ACHN (cell line): ENCODE measurements at places on chromosomes 1 and 21.
A peak's percentile ranks its signal among the peaks of the same experiment; 100 is the strongest.

GRCh38 chr1:182087304-182087703 lies 25.8 kb upstream of the ZNF648 start:
- no peak for DNase-seq

- peak; percentile 49 for DNase-seq
Measured at GRCh38 chr21:38925923-38926322, 120.2 kb downstream of the ETS2 start.

- no peak for DNase-seq
Measured at GRCh38 chr1:160634543-160635491, 12.0 kb downstream of the SLAMF1 start.

DNA sequence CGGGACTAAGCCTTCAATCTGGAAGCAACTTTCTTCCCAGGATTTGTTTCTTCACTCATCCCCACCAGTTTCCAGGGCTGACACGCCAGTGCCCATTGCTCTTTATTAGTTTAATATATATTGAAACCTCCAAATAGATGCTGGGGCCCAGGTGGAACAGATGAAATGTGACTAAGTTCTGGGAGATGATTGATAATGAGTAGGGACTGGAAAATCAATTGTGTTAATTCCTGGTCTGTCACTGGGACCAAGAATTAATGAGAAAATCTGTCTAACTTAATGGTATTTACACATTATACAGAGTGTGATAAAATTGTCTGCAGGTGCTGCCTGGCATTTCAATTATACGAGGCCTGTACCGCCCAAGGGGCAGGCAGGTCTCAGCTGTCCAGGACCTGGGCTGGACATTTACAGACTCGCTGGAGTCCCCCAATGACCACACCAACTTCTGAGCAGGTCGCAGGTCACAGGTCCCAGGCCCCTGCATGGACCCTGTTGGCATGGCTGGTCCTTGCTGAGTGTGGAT lies 35.8 kb downstream of the UBIAD1 start:
- no peak for DNase-seq

DNA sequence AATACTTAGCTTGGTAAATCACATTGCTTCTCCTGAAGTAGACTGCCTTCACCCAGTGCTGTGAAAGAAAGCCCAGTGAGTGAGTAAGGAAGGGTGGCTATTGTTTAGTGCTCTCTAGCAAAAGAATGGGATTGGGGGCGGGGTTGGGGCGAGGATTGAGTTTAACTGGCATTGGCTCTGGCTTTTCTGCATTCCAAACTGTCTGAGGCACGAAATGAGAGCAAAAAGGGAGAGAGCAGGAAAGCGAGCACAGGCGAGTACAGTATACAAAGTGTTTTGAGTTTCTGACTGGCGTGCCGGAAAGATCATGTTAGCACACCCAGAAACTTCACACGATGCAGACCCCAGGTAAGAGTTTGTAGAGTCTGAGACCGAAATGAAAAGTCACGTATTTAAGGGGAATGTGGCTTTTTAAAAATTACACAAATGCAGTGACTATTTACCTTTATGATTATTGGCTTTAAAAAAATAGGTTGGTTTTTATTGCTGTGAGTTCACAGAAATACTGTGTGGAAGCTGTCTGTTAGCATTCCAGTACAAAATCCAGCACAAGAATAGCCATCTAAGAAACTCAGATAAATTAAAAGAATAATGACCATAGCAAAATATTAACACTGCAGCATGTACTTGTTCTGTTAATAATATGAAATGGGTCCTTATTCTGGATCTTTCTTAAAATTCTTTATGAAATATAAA lies 155.4 kb downstream of the CLEC20A start:
- DNase-seq = peak; percentile 94

DNA sequence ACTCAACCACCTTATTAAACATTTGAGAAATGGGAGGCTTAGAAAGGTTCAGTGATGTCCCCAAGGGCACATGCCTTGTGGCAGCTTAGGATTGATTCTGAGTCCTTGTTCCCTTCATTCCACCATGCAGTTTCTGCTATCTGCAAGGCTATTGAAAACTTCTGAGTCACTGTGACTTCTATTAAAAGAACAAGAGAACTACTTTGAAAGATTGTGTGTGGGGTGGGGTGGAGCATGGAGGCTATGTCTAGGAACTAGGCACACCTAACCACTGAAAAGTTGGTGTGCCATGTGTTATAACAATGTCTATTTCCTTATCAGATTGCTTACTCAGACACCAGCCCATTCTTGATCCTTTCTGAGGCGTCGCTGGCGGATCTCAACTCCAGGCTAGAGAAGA lies 10.8 kb downstream of the MTARC1 start:
- DNase-seq = no peak

- no peak for DNase-seq
Measured at GRCh38 chr21:38810034-38810825, 4.5 kb downstream of the ETS2 start.

GRCh38 chr1:241396747-241397681 lies 40.0 kb upstream of the RGS7 start:
- DNase-seq = no peak

GRCh38 chr1:21673277-21673780 lies 4.2 kb upstream of the RAP1GAP start:
- no peak for DNase-seq

- peak; percentile 43 for DNase-seq
Measured at GRCh38 chr1:17276568-17276967, 27.7 kb downstream of the PADI3 start.

DNA sequence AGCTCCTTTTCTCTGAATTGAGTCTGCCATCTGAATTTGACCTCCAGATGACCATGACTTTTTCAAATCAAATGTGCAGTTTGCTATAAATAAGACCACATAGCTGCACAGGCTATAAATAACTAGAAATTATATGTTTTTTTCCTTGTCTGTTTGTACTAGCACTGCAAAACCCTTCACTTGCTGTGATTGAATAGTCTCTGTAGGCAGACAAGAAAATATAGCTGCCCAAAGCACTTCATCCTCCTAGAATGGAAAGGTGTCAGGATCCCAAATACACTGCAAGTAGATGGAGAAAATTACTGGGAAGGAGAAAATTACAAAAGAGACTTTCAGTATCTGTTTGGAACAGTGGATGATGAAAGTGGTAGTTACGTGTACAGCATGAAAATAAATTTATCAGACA lies 175.8 kb downstream of the APP start:
- DNase-seq = no peak

- no peak for DNase-seq
Measured at GRCh38 chr1:99472893-99473292, 173.0 kb upstream of the PALMD start.

- DNase-seq = no peak
Measured at GRCh38 chr21:39484711-39485276, 33.0 kb downstream of the SH3BGR start.

GRCh38 chr21:31945141-31945540 lies 72.3 kb downstream of the HUNK start:
- DNase-seq = no peak

GRCh38 chr1:25649505-25650288 lies 33.1 kb downstream of the MAN1C1 start:
- DNase-seq = no peak

DNA sequence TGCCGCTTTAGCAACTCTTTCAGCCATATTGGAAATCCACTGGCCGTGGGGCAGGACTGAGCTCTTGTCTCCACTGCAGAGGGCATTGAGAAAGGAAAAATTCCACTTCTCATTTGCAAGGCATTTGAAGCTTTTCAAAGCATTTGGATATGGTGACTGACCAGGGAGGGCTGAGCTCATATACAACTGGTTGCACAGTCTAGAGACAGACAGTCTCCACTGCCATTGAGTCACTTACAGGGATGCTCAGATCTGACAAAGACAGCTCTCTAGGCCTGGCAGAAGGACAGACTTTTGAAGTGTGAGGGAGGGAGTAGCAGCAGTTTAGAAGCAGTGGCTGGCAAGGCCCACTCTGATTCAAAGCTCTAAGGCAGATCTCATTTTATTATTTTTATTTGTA lies 24.2 kb downstream of the NCF2 start:
- no peak for DNase-seq

DNA sequence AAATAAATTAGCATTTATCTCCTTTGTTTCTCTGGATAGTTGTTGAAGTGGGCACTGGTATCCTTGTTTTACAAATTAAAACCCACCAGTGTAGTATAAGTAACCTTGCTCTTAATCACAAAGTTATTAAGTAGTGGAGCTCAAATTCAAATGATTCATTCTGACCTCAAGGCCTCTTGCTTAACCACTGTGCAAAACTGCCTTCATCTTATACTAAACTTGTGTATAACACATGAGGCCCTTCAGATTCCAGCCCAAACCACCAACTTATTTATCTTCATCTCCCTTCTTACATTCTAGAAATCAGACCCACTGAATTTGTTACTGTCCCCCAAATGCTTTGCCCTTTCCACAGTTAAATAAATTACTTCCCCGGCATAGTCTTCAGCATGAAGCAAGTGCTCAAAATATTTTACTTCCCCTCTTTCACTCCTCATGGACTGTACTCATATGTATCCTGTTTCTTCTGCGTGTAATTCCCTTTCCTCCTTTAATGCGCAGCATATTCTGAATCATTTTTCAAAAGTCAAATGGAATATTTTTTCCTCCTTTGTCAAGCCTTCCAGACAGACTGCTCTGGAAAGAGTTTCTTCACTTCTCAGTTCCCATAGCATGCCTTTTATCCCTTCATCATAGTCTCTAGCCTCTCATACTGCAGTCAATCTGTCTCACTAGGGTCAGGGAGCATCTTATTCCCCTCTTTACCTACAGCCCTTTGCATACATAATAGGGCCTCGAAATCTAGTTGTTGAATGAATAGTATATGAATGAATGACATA lies 19.0 kb upstream of the DNASE2B start:
- DNase-seq = peak; percentile 67

DNA sequence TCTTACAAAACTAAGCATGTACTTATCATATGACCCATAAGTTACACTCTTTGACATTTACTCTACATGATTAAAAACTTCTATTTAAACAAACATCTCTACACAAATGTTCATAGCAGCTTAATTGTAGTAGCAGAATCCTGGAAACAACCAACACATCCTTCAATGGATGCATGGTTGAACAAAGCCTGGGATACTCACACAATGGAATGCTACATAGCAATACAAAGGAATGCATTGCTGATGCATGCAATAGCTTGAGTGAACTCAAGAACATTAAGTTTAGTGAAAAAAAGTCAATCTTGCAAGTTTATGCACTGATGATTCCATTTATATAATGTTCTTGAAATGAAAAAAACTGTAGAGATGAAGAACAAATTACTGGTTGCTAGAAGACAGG lies 686.9 kb downstream of the LRRIQ3 start:
- no peak for DNase-seq

- DNase-seq = peak; percentile 25
Measured at GRCh38 chr1:186330758-186331157, 44.3 kb downstream of the TPR start.

DNA sequence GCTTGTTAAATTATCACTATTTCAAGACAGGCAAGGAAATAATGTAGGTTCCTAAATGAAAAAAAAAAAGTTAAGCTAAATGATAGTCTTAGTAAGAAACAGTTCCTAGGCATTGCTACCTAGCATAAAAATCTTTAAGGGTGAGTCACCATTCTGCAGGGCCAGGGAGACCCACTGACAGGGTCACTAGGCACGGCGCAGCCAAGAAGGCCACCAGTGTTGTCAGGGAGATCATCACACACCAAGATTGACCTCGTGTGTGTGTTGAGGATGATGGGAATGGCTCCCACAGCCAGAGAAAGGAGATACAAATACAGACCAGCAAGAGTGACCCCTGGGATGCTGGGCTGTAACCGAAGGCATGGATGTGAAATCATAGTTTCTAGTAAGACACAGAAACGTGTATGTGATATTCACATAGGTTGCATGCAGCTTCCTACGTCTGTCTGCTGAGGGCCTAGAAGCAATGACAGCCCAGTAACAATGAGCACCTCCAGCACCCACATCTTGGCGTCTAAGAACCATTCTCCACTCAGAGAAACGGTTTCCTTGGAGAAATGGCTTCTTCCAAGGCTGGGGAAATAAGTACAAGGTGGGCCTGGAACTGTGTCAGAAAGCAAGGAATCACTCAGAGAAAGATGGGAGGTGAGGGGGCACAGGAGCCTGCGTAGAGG lies 29.1 kb downstream of the RIPK4 start:
- no peak for DNase-seq

GRCh38 chr1:72326494-72326893 lies 44.2 kb upstream of the NEGR1 start:
- no peak for DNase-seq

DNA sequence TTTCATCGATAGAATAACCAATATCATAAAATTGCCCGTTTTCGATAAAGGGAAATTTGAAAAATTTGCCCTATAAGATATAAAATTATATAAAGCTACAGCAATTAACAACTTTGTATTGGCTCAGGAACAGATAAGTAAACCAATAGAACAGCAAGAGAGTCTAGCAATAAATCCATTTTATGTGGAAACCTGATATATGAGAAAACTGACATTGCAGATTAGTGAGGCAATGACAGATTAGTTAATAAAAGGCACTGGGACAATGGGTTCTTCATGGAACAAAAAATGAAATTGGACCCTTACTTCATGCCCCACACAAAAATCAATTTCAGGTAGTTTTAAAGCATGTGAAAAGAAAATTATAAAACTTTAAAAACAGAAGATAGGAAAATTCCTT lies 169.9 kb upstream of the ST6GALNAC5 start:
- DNase-seq = no peak

- DNase-seq = no peak
Measured at GRCh38 chr1:19123837-19124236, 86.2 kb downstream of the UBR4 start.

- DNase-seq = peak; percentile 63
Measured at GRCh38 chr1:53733975-53734649, 4.9 kb downstream of the GLIS1 start.

GRCh38 chr1:19644681-19645410 lies 735 bp downstream of the NBL1 start:
- DNase-seq = no peak

DNA sequence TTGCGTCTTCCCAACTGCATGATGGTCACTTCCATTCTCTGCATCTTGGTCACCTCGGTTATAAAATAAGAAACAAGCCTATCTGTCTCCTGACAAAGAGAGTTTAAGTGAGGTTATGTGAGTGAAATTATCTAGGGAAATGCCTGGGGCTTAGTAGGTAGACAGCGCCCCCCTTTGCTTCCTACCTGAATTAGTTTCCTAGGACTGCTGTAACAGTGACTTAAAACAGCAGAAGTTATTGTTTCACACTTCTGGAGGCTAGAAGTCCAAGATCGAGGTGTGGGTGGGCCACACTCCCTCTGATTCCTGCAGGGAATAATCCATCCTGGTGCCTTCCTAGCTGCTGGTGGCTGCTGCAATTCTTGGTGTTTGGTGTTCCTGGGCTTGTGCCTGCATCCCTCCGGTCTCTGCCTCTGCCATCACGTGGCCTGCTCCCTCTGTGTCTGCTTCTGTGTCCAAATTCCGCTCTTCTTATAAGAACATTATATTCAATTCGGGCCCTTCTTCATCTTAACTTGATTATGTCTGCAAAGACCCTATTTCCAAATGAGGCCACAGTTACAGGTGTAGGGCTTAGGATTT lies 92.6 kb downstream of the IGSF21 start:
- DNase-seq = no peak

GRCh38 chr1:185853739-185854138 lies 119.5 kb downstream of the HMCN1 start:
- no peak for DNase-seq

GRCh38 chr21:38159355-38159754 lies 97.4 kb upstream of the KCNJ15 start:
- peak; percentile 61 for DNase-seq
